H7 (cell line): ENCODE measurements at places on chromosomes 7 and 10.

DNA sequence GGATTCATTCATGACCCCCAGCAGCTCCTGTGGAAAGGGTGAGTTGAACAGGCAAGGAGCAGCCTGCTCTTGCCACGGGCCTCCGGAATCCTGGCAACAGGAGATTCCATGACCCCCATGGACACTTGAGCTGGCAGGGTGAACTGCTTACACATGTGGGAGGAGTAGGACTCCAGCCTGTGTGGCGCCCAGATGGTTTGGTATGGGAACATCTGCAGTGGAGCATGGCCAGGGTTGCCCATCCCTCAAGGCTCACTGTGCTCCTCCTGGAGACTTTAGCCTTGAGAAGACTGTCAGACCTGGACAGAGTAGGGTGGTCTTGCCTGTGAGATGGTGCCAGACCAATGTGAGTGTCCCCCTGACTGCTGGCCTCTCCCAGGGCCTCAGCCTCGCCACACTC is 57.0 kb downstream of the HECTD2 start:
- DNase-seq, result no peak

- DNase-seq, result no peak
Measured at GRCh38 chr10:17056781-17057428, 72.7 kb downstream of the CUBN start.

GRCh38 chr10:2232479-2232878 is 495.2 kb upstream of the ADARB2 start:
- no peak for DNase-seq

GRCh38 chr7:108461840-108462239 is 5.6 kb upstream of the NRCAM start:
- DNase-seq, result no peak

GRCh38 chr10:69662901-69663300 is 32.9 kb downstream of the FAM241B start:
- DNase-seq, result peak; percentile 54

DNA sequence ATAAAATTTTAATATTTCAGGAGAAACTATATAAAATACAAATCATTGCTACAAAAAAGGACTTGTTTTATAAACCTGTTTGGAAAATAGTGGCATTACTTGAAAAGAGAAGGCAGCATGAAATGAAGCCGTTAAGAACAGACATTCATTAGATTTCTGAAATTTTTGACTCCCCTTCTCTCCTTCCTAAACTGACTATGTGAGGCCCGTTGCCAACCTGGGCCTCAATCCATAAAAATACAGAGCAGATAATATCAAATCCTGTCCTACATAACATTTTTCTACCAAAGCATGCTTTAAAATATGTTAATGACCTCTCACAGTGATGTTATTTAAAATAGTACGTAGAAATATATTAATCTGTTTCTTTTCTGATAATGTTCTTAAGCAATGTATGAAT is 34.5 kb upstream of the ING3 start:
- DNase-seq, result no peak

DNA sequence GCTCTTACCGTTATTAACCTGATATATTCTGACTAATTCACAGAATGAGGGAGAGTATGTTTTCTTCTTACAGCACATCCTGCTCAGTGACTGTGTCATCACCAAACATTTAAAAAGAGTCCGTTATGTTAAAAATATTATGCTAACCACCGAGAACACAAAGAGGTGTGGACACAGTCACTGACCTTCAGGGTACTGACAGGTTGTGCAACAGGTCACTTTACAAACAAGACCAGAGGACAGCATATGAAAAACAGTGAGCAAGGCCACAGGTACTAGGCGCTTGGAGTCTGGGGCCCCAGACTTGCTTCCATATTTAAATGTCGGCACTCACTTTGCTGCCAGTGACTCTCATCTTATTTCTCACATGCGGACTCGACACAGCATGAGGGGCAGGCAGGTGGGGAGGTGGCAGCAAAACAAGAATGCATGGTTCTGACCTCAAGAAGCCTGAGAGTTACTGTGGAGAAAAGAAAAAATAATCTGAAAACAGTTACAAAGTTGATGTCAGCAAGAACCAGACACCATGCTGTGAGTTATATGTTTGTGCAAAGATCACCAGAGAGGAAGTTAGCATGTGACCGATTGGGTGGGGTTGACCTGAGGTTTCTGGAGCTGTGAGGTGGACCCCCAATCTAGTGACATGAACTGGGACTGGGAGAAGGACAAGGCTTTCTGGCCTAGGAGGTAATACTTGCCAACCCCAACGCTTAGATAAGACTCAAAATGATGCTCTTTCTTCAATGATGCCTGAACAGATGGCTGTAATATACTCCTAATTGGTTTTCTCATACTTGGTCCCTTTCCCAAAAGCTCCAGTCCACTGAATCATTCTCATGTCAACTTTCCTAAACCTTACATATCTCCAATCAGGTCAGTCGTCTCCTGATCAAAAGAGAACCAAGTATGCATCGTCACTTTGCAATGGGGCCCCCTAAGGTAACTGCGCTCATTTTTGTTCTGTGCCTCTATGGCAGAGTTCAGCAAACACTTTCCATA is 102.4 kb downstream of the HIPK2 start:
- peak; percentile 1 for DNase-seq

DNA sequence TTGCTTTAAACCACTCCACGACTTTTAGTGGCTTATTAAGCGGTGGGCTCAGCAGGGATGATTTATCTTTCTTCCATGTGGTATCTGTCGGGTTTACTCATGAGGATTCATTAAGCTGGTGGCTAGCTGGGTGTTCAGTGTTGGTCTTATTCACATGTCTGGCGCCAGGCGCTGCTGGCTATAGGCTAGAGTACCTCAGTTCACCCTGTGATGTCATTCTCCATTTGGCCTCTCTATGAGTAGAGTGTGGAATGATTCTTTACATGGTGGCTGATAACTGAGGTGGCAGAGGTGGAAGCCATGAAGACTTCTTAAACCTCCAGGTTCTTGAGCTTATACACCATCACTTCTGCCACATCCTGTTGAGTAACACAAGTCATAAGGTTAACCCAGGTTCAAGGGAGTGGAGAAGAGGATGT is 115.4 kb downstream of the MLLT10 start:
- no peak for DNase-seq

GRCh38 chr7:76359978-76360638 is 1.3 kb upstream of the YWHAG start:
- no peak for DNase-seq

DNA sequence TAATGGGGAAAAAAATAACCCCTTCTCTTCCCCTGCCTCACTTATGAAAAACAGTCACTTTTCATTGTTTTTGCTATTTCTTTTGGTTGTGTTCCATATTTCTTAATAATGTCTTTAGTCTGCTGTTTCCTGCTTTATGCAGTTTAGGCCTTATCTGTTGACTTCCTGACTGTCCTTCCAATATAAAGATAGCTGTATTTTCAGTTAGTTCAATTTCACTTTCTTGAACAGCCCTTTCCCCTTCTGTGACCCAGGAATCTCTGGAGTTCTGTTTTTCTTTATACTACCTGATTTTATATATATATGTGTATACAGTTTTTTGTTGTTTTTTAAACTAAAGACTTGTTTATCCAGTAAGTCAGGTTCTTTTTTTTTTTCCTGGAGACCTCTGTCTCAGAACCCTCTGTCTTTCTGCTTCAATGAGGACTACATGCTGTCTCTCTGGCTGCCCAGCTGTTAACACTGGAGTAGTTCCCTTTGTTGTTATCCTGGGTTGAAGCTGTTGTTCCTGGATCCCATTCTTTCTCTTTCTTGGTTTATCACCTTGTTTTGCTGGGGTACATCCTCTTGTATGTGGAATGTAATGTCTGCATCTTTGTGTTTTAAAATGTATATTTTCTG is 87.2 kb downstream of the GSDME start:
- DNase-seq, result peak; percentile 5

- no peak for DNase-seq
Measured at GRCh38 chr7:107715531-107715930, 28.4 kb upstream of the CBLL1 start.

- no peak for DNase-seq
Measured at GRCh38 chr10:18421726-18422293, 229.6 kb downstream of the NSUN6 start.

DNA sequence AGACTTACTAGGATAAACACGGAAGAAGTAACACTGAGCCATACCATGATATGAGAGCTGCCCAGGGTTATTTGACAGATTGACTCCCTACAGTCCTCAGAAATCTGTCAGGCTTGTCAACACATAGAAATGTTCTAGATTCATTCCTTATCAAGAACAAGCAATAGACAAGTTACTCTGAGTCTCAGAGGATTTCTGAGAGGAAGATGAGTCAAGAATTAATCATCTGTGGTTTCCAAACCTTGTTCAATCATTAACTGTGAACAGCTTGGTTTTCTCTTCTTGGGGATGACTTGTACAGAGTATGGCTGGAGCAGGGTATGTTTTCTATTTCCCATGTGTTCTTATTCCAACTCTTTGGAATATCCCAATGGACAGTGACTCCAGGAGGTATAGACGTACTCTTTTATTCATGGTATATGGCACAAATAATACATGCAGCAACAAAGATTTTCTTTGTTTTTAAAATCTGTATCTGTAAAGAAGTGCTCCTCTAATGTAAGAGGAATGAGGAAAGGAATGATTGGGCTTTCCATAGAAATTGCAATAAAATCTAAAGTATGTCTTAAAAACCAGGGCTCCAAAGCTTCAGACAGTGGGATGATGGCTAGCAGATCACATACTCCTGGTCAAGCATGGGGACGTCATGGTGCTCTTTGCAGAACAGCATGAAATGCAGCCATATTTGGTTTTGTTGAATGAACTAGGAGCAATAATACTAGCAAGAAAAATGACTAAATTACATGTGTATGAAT is 11.9 kb upstream of the SFR1 start:
- no peak for DNase-seq

GRCh38 chr7:24894429-24895221 is 85.4 kb downstream of the OSBPL3 start:
- peak; percentile 82 for DNase-seq

DNA sequence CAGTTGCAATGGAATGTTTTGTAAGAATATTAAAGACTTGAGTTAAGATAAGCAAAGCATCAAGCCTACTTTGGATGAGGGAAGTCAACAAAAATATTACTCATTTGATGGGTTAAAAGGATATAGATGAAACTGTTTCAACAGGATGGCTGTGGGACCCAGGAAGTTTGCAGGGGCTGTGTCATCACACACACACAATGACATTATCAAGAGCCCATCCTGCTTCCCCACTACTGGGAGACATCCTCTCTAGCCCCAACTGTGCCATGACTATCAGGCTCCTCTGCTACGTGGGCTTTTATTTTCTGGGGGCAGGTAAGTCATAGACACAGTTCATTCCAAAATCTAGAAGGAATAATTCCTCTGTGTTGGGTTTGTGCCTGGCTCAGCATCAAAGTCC is 78.8 kb upstream of the PRSS1 start:
- DNase-seq, result no peak

DNA sequence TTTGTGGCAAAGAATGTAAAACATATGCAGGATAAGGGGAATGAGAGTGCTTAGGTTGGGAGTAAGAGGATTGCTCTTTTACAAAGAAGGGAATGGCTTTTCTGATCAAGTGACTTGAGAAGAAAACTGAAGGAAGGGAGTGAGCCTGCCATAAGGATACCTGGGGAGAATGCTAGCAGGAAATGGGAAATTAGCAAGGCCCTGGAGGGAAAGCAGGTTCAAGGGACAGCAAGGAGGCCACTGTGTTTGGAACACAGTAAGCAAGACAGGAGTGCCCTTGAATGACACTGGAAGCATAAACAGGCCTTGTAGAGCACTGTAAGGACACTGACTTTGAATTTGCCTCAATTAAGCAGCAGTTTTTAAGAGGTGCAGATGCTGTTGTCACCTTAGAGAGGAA is 1069.9 kb downstream of the DNAJB9 start:
- DNase-seq, result no peak

- no peak for DNase-seq
Measured at GRCh38 chr7:28068811-28069216, 111.8 kb downstream of the JAZF1 start.

DNA sequence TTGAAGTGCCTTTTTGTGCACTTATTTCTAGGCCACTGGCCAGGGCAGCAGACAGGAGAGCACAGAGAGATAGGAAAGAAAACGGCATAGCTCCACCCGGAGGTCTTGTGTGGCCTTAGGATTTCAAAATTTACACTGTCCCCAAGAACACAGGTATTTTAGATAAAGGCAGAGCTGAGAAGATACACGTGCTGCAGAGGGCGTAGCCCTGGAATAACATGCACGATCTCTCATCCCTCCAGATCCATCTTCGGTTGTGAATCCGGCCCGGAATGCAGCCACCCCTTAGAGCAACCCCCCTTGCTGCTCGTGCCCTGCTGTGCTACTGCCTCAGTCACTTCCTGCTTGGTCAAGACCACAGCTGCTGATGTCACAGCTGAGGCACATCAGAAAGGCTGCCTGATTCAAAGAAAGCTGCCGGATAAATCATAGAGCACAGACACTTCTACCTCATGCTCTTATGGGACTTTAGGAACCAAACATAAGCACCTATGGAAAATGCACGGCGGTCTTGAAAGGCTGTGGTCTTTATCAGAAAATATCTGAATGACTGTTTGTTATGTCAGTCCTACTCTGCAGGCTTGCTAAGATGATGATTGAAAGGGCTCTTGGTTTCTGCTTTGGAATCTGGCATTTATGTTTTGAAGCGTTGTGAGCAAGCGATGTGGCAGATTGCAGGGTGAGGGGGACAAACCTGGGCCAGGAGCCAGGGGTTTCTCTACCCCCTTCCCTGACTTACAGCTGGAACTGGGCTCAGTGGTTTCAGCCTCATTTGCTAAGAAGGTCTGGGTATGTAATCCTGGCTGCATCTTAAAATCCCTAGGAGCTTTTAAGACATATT is 152.0 kb downstream of the SVIL start:
- peak; percentile 62 for DNase-seq

- DNase-seq, result no peak
Measured at GRCh38 chr7:132135746-132136385, 440.4 kb downstream of the PLXNA4 start.

- no peak for DNase-seq
Measured at GRCh38 chr10:124692100-124692446, 52.1 kb downstream of the FAM53B start.

GRCh38 chr7:129777993-129778769 is 166.7 kb downstream of the NRF1 start:
- peak; percentile 76 for DNase-seq

GRCh38 chr10:132532749-132533560 is 4.6 kb upstream of the INPP5A start:
- DNase-seq, result no peak

DNA sequence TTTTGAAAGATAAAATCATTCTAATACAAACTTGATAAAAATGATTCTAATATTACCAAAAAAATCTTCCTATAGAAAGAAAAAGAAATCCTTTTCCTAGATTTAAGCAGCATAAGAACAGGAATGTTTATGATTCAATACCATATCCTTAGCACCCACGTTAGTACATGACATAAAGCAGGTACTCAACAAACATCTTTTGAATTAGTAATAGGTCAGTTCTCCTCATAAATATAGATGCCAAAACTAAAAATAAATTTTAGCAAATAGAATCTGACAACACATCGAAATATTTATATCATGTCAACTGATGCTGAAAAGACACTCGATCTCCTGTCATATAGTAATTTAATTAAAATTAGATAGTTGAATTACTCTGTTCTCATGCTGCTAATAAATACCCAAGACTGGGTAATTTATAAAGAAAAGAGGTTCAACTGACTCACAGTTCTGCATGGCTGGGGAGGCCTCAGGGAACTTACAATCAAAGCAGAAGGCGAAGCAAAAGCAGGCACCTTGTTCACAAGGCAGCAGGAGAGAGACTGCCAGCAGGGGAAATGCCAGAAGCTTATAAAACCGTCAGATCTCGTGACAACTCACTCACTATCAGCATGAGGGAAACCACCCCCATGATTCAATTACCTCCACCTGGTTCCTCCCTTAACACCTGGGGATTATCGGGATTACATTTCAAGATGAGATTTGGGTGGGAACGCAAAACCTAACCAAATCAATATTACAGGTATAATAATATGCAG is 191.8 kb downstream of the HTR7 start:
- DNase-seq, result no peak
